ENCODE measurements at places on chromosomes 1 and 21.

DNA sequence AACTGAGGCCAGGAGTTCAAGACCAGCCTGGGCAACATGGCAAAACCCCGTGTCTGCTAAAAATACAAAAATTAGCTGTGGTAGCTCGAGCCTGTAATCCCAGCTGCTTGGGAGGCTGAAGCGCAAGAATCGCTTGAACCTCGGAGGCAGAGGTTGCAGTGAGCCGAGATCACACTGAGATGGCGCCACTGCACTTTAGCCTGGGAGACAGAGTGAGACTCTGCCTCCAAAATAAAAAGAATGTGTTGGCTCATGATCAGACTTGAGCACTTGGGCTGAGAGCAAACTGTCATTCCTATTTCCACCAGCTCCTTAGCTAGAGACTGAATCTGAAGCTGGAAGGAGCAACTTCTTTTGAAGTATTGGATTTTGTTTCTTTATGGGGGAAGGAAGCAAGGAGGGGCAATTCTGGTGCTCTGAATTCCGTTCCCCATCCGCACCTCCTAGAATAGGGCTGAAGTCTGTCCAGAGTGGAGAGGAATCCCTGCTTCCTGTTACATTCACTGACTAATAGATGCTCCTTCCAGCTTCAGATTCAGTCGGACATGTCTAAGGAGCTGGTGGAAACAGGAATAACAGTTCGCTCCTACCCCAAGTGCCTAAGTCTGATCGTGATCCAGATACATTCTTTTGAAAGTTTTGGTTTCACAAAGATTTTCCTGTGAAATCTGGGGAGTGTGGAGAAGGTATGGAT, 3.8 kb downstream of the ZNF672 start:
- DNase-seq: no peak

GRCh38 chr1:107914119-107914765, 50.7 kb downstream of the VAV3 start:
- no peak for DNase-seq

GRCh38 chr1:68590473-68590872, 93.6 kb upstream of the DEPDC1 start:
- no peak for DNase-seq

- DNase-seq: no peak
Measured at GRCh38 chr1:217674028-217674729, 43.0 kb downstream of the SPATA17 start.

GRCh38 chr21:31707499-31707898, 24.4 kb downstream of the SCAF4 start:
- DNase-seq: no peak

- DNase-seq: no peak
Measured at GRCh38 chr1:1630965-1631781, 800 bp upstream of the MMP23B start.

DNA sequence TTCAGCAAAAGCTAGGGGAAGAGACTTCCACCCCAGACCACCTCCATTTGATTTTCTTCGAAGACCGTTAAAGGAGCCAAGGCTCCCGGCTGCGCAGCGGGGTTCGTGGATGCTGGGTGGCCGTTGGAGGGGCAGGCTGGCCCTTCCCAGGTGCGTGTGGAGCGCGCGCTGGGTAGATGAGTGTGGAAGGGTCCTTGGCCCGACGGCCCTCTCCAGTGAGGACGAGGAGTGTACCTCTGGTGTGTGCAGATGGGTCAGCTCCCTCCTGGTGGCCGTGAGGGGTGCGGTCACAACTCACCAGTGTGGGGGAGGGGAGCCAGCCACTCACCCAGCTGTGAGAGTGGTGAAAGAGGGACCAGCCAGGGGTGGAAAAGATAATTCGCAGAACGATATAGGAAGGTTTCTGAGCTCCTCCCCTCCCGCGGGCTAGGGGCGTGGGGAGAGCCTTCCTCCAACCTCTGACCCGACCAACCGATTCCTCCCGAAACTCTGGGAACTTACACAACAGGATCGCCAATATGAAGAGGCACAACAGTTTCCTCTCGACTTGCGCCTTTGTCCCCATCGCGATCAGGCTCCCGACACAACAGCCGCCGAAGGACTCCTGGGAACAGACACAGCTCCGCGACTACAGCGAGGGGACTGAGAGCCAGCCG, at the start of gene F11R:
Gene F11R (minus strand): TSS at position 644 of the 656 bp plus-strand sequence. CDS start 79 bp downstream, at position 565.
- DNase-seq: no peak

- DNase-seq: no peak
Measured at GRCh38 chr1:164479242-164479641, 79.7 kb upstream of the PBX1 start.

GRCh38 chr1:30081379-30082102, 641.8 kb downstream of the MATN1 start:
- DNase-seq: no peak

GRCh38 chr1:192559115-192560006, 16.2 kb upstream of the RGS1 start:
- no peak for DNase-seq

DNA sequence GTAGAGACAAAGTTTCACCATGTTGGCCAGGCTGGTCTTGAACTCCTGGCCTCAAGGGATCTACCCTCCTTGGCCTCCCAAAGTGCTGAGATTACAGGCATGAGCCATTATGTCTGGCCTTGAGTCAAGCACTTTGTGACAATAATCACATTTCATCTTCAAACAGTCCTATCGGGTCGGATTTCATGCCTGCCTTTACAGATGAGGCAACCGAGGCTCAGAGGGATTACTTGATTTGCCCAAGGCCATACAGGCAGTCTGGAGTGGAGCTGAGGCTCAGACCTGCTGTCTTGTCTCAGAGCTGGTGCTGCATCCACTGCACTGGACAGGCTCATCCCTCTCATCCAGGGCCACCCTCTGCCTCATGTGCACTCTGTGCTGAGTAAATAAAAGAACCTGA, 26.6 kb downstream of the FAM151A start:
- no peak for DNase-seq

DNA sequence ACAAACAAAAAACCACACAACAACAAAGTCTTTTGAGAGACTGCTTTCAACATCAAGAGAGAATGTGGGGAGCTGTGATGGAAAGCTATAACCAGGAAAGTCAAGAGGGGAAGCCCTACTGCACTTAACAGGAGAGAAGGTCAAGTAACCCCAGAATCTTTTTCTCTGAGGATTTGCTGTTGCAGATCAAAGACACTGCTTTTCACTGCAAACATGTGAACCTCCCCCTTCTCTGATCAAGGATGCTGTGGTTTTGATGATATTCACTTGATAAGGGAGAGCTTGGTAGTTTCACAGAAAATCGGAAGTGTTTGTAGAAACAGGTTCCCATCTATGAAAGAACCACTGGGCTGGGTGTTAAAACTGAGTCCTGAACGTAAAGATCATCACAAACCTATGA, 4.8 kb downstream of the ETV3 start:
- DNase-seq: no peak

Measured in vagina (tissue), 2 donors.